ENCODE measurements at places on chromosomes 11 and 22.

DNA sequence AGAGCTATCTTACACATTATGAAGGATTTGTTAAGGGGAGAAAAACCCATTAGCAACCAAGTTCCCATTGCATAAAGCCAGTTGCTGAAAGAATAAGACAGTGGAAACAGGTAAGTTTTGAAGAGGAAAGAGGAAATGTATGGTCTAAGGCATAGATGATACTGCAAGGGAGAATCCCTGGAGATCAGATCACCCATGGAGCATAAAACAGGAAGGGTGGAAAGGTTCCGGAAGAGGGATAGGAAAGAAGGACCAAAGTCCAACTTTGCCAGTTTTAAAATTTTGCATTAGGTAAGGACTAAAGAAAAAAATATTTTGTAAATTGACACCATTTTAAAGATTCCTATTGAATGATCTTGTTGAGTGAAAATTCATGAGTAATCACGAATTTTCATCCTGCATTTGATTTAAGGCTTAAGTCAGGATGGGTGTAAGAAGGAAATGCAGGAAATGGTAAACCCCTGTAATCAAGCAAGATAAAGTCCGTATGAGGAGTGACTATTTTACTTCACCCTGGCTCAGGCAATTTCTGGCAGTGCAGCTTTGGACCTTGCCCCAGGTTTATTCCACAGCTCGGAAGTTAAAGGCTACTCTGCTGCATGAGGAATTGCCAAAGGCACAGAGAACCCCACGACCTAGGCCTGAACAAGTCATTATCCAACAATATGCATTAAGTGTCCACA lies 70.9 kb downstream of the CCDC34 start:
- DNase-seq, result no peak

- no peak for DNase-seq
These were observed 362 bp downstream of the OR10A3 start for GRCh38 chr11:7941146-7941545.

GRCh38 chr22:17890245-17890671 lies 116.0 kb upstream of the BID start:
- DNase-seq, result no peak

GRCh38 chr11:80948781-80949180 lies 1508.0 kb upstream of the TENM4 start:
- DNase-seq, result no peak

- DNase-seq, result no peak
These were observed 21.8 kb downstream of the SERPING1 start for GRCh38 chr11:57619331-57619730.

DNA sequence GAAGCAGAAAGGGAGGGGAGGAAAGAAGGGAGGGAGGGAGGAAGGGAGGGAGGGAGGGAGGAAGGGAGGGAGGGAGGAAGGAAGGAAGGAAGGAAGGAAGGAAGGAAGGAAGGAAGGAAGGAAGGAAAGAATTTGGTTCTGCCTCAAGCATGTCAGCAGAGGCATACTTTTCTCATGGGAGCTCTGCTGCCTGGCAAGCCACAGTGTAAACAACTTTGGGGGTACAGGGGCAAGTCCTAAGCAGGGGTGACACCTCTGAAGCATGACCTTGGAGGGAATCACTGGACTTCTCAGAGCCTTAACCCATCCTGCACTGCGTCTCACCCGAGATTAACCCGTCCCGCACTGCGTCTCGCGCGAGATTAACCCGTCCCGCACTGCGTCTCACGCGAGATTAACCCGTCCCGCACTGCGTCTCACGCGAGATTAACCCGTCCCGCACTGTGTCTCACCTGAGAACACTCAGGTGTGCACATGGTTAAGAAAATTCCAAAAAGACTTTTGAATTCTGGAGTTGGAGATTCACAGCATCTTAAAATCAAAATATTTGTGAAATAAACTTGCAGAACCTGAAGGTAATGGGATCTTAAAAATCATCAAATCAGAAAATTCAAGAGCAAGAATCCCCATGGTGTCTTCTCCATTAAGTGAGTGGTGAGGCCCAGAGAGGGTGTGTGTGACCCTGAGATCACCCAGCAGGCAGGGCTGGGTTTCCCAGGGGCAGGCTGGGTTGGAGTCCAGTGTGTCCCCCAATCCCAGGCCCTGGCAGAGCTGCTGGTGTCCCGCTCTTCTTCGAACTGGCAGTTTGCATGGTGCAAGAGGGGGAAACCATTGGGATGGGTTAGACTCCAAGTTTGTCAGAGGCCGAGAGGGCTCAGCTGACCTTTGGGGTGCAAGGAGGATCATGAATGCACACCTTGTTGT lies 190.4 kb downstream of the MN1 start:
- no peak for DNase-seq

DNA sequence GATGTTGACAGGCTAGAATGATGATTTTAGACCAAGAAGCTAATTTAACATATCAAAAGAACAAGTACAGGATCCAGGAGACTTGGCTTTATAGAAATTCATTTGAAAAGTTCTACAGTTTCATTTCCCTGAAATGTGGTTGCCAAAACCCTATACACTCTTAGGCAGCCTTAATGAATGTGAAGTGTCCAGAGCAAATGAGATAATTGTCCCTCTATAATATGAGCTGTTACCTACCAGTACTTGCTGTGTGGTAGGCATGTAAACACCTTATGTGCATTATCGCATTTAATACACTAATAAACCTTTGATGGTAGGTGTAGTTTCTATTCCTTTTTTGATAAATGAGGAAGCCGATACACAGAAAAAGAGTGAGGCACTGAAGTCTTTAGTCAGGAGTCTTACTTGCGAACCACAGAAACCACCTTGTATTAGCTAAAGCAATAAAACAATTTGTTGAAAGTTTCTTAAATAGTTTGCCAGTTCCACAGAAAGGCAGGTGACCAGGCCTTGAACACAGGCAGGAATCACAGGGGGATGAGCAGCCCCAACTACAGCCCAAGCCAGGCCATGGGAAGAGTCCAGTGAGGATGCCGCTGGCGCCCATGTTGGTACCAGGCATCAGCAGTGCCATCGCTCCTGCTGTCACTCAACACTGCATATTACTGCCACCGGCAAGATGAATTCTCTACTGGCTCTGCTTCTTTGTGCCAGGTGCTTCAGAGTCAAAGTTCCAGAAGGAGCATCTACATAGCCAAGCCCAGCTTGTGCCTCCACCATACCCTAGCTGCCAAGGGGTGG lies 81.7 kb downstream of the SWAP70 start:
- no peak for DNase-seq

- no peak for DNase-seq
These were observed 5.8 kb downstream of the MGAT3 start for GRCh38 chr22:39462443-39463221.

GRCh38 chr11:62853279-62853965 lies 14.0 kb upstream of the WDR74 start:
- no peak for DNase-seq

DNA sequence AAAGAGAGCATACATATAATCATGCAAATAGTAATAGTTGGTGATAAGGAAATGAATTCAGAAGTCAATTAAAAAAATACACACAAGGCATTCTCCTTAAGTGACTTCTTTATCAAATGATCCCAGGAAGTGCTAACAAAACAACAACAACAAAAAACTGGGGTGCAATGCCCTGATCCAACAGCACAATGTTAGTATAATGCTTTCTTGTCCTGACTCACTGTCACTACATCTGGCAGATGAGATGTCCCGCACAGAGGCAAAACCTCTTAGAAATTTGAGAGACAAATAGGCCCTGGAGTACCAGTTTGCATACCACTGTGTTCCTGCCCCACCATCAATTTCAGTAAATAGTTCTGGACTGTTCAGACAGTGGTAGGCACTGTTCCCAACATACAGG lies 11.0 kb upstream of the AMBRA1 start:
- DNase-seq, result no peak

GRCh38 chr11:103648670-103649400 lies 387.6 kb upstream of the DDI1 start:
- no peak for DNase-seq

DNA sequence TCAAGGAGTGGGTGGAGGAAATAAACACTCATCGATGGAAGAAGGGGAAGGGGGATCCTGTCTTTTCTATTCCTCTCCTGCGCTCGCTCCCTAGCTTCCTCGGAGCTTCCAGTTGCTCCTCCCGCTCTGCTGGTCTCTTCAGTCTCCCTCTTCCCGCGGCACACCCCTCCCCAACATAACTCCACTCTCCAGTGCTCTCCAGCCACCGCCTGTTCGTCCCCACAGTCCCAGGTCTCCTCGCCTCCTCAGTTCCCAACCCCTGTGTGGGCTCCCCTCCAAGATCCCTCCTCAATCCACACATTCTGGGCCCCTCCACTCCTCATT lies 438 bp downstream of the ZW10 start:
- DNase-seq, result no peak

DNA sequence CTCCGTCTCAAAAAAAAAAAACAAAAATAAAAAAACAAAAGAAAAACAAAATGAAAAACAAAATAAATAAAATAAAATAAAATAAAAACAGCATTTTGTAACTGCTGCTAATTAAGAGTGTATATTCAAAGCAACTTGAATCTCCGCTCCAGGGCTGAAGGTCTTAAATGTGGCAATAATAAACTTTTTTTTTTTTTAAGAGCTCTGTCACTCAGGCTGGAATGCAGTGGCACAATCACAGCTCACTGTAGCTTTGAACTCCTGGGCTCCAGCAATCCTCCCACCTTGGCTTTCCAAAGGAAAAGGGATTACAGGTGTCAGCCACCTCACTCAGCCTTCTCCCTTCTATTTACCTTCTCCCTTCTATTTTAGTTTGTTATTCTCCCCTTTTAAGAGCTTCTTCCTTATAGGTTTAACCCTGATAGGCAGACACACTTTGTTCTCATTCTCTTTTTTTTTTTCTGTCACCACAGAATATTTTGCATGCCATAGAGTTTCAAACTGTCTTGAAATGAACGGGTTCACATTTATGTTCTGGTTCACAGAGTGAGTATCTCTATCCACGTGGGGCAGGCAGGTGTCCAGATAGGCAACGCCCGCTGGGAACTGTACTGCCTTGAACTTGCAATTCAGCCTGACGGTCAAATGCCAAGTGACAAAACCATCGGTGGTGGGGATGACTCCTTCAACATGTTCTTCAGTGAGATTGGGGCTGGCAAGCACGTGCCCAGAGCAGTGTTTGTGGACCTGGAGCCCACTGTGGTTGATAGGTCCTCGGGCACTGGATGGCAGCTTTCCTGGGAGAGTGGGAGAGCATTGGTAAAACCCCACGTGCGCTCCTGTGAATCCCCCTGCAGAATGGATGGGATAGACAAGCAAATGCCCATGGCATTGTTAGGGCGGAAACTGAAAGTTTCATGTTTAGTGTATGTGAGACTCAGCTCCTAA lies 19.4 kb downstream of the LRRC74B start:
- DNase-seq, result no peak

GRCh38 chr11:95084509-95084908 lies 5.1 kb upstream of the ENDOD1 start:
- no peak for DNase-seq

- no peak for DNase-seq
These were observed 6.2 kb downstream of the CHST1 start for GRCh38 chr11:45659031-45659817.

- DNase-seq, result no peak
These were observed 3.6 kb upstream of the MDK start for GRCh38 chr11:46377831-46378230.

DNA sequence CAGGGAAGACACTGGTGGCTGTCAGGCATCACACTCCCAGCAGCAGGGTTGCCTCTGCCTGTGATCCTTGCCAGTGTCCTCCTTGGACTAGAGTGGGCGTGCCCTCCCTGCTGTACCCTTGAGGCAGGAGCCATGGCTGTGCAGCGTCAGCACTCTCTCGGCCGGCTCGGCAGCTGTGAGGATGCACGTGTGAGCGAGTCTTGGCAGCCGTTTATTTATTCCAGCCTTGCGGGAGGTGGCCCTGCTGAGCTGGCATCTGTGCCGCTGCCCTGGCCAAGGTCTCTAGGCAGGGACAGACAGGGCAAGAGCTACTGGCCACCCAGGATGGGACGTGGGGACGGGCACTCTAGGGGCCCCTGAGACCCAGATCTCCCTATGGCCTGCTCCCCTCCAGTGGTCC lies 33.9 kb downstream of the TSPAN4 start:
- DNase-seq, result no peak

GRCh38 chr11:128628325-128628673 lies 40.9 kb upstream of the ETS1 start:
- DNase-seq, result no peak

DNA sequence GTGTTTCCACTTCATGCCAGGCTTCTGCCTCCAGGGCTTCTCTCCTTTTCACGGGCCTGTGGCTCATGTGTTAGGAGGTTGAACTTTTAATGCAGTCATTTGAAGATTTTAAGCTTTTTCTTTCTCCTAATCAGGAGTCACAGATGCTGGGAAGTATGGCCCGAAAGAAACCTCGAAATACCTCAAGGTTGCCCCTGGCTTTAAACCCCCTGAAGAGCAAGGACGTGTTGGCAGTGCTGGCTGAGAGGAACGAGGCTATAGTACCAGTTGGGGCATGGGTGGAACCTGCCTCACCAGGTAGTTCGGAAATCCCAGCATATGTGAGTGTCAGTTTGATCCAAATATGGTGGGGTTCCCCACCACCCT lies 571 bp downstream of the CCDC15 start:
- DNase-seq, result no peak

DNA sequence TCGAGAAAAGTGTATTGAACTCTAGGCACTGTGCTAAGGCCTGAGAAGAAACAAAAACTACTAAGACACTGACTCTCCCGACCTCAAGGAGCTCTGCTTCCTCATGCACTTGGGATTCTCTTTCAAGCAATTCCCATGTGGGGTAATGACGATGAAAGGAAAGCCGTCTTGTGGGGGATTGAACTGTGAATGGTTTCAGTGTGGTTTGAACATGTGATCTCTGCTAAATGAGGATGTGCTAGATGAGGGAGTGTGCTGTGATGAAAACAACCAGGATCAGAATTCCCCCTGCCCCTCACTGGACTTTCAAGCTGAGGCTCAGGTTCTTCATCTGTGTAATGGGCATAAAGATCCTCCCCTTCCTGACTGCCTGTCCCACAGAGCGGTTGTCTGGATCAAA lies 74.9 kb downstream of the DEPDC5 start:
- DNase-seq, result no peak

- DNase-seq, result no peak
These were observed at the start of gene SCN2B for GRCh38 chr11:118175993-118176777. TSS of gene SCN2B (minus strand) at chr11:118176639. CDS start at chr11:118176431, 208 bp downstream.

DNA sequence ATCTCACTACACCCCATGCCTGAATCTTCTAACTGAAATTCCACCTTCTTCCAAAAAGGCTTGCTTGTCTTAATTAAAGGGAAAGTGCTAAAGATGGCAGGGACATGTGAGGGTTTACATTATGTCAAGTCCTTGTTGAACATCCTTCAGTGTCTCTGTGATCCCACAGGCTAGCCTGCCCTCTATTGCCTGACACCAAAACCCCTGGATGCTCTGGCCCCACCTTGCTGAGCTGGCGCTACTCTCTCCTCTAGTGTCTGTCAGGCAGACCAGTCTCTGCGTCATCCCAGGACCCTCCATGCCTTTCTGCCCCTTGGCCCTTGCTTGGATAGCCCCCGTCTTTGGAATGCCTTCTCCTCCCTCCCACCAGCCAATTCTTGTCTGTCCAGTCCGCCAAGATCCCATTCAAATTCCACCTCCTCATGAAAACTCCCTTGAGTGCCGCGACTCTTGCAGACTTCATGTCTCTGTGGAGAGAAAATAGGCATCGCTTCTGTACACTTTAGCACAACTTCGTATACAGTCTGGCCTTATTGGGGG lies 69.3 kb downstream of the PKNOX2 start:
- DNase-seq, result no peak

All from activated CD4-positive, alpha-beta T cell treated with anti-CD3 and anti-CD28 coated beads, Interleukin-2, amount 50 U/mL, for 1 hour (primary cell).